ENCODE measurements at places on chromosomes 1 and 21.
A peak's percentile ranks its signal among the peaks of the same experiment; 100 is the strongest.

GRCh38 chr1:229229721-229230139, 41.2 kb upstream of the RAB4A start:
- DNase-seq = no peak

DNA sequence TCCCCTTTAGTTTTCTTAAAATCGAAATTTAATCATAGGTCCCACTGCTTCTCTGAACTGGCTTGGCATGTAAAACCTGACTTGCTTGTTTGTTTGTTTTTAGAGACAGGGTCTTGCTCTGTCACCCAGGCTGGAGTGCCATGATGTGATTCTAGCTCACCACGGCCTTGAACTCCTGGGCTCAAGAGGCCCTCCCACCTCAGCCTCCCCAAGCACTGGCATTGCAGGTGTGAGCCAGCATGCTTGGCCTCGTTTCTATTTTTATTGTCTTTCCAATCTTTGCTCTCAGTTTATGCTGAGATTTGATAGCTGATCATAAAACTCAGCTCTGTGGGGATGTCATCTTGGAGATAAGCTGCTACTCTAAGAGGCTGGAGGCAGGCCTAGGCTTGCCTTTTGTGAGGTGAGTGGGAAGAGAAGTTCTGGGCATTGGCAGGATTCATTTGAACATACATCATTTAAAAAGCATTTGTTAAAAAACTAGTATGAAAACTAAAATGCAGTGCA, 51.5 kb upstream of the GCLM start:
- no peak for DNase-seq

DNA sequence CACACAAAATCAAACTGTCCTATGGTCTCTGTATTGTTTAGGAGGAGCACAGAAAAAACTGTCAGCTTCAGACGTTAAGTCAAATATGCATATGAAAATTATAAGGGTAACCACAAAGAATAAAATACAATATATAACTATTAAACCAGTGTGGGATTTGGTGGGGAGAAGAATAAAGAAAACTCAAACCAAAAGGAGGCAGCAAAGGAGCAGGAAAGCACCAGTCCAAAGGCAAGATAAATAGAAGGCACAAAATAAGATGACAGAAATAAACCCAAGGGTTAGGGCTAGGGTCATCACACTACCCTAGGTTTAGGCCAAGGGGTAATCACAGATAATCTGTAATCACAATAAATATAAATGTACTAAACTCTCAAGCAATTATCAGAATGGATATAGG, 32.8 kb downstream of the DLGAP3 start:
- no peak for DNase-seq

- peak; percentile 63 for DNase-seq
Observed at GRCh38 chr1:58823481-58824010, 39.7 kb upstream of the JUN start.

- DNase-seq = no peak
Observed at GRCh38 chr1:225770561-225771248, 6.9 kb upstream of the SRP9 start.

GRCh38 chr1:33335020-33335419, 14.1 kb upstream of the A3GALT2 start:
- no peak for DNase-seq

GRCh38 chr1:171507435-171507834, 22.1 kb downstream of the PRRC2C start:
- DNase-seq = no peak

- peak; percentile 55 for DNase-seq
Observed at GRCh38 chr1:37999430-38000232, 5.7 kb downstream of the FHL3 start.

DNA sequence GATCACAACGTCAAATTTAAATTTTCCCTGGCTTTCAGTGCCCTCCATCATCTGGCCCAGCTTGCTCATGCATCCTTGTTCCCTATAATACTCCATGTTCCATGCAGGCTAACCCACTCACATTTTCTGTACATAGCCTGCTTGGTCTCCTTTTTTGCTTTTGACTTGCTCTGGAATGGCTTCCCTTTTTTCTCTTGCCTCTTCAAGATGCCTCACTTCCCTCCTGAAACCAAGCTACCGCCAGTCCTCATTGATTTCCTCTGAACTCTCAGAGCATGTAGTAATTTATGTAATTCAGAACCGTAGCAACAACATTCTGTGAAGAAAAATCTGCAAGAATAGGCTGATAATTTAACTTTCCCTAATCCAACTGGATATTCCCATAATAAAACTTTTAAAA, 10.3 kb downstream of the CAP1 start:
- no peak for DNase-seq

DNA sequence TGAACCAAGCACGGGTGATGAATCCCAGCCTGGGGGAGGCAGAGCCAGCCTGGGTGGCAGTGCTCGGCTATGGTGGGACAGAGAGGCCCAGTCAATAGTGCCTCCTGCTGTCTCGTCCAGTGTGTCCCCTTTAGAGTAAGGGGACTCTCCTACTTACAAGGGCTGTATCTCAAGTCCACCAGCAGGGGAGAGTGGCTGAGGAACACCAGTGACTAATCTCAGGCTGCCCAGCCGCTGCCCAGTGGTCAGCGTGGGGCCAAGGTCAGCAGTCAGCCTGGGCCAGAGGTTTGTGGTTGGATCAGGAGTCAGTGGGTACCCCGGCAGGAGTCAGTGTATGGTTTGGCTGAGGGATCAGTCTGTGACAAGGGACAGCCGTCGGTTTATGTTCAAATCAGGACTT, 109.2 kb upstream of the RUNX3 start:
- DNase-seq = no peak

GRCh38 chr1:52916241-52916975, 5.1 kb downstream of the ECHDC2 start:
- DNase-seq = no peak

GRCh38 chr1:156055281-156056048, 883 bp downstream of the LAMTOR2 start:
- DNase-seq = no peak

DNA sequence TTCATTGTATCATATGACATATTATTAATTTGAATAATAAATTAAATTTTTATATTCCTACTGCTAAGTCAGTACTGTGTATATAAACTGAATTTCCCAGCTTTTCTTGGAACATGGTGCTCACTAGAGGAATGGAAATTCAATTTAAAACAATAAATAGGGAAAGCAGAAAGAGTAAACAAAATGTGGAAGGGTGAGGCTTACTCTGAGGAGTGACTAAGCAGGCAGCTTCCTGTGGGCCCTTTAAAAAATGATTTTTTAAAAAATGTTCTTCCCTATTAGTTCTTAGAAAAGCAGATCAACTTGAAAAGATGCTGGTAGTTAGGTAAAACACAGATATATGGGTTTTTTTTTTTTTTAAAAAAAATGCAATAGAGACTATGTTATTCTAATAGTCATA, 49.5 kb upstream of the S1PR1 start:
- DNase-seq = peak; percentile 9

- no peak for DNase-seq
Observed at GRCh38 chr1:145805057-145805456, 18.8 kb downstream of the RNF115 start.

GRCh38 chr1:230320804-230321203, 105.3 kb downstream of the PGBD5 start:
- no peak for DNase-seq

GRCh38 chr1:81254560-81254959, 546.2 kb upstream of the ADGRL2 start:
- no peak for DNase-seq

GRCh38 chr1:78408810-78409209, 82.0 kb upstream of the PTGFR start:
- peak; percentile 10 for DNase-seq

DNA sequence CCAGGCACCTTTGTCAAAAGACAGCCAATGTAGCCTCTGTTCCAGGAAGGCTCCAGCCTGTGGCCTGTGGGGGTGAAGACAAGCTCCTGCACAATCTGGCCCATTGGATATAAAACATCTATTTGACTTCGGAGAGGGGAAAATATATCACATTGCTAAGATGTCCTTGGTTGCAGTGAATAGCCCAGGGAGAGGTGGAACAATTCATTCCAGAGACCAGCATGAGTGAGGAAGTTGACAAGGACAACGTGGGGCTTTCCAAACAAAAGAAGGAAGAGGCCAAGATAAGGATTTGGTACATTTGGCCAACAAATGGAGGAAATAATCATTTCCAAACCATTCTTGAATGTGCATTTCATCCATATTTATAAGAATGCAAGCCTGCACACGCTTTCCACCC, 187.0 kb downstream of the ETS2 start:
- DNase-seq = no peak

- peak; percentile 12 for DNase-seq
Observed at GRCh38 chr1:185441605-185442004, 124.6 kb upstream of the IVNS1ABP start.

Data from AG08396 (cell line).